ENCODE measurements at places on chromosomes 6 and 20.

GRCh38 chr6:108838101-108838717 lies 10.0 kb upstream of the ARMC2 start:
- peak; percentile 7 for DNase-seq

DNA sequence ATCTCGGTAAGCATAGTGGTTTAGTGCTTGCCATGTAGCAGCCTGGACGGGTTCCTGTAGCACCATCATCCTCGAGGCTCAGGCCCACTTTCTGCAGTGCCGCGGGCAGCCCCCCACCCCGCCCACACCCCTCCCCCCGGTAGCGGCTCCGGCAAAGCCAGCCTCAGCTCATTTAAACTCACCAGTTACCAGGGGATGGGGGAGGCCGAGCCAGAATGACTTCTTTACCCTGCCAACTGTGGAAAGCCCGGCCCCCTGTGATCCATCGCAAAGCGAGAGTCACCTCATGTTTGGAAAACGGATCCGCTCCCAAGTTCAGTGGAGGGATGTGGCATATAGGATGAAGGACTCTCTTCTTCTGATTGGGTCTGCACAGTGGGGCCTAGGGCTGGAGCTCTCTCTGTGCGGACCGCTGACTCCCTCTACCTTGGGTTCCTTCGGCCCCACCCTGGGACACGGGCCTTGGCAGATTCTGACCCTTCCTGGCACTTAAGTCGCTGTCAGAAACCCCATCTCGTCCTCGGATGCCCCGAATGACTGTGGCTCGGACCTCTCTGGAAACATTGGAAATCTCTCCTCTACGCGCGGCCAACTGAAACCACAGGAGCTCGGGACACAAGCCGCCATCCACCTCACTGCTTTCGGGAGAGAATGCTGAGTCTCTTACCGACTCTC lies 337.8 kb upstream of the DEFB115 start:
- no peak for DNase-seq

- DNase-seq = no peak
These were observed 89.5 kb downstream of the ZFP64 start for GRCh38 chr20:52102126-52102525.

DNA sequence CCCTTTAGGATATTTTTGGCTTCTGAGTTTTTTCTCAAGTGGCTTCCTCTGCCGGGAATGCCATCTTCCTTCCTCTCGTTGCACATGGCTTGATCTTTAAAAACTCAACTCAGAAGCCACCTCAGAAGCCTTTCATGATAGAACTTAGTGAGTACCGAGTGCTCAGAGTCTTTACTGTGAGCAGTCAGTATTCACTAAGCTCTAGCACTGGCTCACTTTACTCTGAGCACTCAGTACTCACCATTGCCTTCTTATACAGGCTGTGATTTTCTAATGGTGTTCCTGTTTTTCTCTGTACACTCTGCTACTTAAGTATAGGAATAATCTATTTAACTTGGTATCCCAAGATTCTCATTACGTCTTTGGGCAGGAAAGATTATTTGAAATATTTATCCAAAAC lies 116.2 kb downstream of the PFDN4 start:
- DNase-seq = no peak

- peak; percentile 82 for DNase-seq
These were observed 68.8 kb downstream of the CDH4 start for GRCh38 chr20:61320691-61321425.

GRCh38 chr20:32526125-32526524 lies 59.0 kb downstream of the NOL4L start:
- DNase-seq = no peak

Data from RPMI8226 (cell line).